ENCODE measurements at places on chromosomes 7 and 10.

GRCh38 chr7:70634071-70634470 is 497.9 kb upstream of the GALNT17 start:
- DNase-seq, result no peak

DNA sequence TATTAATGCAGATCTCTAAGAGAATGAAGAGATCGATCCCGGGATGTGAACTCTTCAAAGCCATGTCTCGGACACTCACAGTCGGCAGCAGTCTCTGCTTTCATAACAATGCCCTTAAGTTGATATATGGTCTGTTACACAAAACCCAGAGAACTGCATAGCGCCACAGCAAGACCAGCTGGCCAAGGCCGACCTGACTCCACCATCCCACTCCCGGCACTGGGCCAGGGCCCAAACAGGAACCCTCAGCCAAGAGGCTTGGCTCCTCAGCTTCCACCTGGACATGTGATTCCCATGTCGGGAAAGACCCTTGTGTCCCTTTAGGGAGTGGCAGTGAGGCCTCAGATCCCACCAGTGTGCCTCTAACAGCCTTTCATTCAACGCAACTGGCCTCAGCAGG is 106.6 kb upstream of the RNF32 start:
- DNase-seq, result no peak

GRCh38 chr7:80044796-80045195 is 89.8 kb upstream of the GNAI1 start:
- no peak for DNase-seq

DNA sequence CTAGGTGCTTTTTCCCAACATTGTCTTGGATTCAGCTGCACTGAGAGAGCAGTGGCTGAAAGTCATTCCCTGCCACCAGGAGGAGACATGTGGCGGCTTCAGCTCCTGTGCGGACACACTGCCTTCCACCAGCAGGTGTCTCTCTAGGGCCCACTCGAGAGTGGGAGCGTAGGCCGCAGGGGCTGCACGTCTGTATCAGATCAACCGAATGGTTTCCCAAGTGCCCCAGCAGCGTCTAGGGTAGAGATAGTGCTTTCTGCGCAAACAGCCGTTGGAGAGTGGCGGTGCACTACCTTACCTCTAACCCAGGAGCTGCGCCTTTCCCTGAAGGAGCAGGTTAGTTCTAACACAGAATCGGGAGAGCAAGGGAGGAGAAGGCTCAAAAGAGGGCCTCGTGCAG is 31.7 kb downstream of the PAPOLB start:
- DNase-seq, result no peak

DNA sequence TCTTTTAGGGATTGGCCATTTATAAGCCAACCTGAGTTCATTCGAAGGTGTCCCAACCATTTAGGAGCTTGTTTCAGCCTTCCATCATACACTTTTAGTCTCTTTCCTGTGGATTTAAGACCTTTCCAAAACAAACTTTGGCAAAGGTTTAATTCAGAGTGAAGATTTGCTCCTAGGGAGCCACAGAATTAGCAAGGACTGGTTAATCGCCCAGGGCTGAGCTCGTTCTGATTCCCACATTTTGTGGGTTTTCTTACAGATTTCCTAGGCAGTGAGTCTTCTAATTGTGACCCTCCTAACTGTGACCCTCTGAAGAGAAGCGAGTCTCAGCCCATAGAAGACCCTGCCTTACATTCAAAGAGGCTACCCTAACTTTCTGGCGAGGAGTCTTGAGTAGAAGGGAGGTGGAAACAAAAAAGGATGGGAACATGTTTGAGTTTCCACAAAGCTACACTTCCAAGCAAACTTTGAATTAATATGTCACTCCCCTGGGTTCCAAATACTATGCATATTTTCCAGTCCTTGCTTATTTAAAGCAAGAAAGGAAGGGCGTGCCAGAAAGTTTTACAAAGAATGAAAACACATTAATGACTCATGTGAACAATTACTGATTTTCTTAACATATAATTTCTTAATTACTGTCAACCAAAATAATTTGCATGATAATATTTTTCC is 118.3 kb downstream of the ARID5B start:
- DNase-seq, result no peak

GRCh38 chr7:106080300-106080987 is 31.7 kb downstream of the SYPL1 start:
- DNase-seq, result no peak

DNA sequence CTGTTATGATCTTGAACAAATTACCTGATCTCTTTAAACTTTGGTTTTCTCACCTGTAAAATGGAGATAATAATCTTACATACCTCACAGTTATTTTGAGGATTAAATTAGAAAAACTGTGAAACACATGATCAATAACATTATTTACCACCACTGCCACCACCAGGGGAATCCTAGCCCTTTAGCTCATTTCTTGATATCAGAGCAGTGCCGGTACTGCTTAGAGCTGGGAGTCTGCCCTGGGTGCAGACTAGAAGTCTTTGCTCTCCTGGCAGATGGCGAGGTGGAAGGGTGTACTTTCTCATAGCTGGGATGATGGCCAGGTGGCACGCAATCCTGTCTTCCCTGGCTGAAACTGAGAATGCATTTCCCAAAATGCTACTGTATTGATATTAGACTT is 12.7 kb upstream of the EFCAB10 start:
- peak; percentile 11 for DNase-seq

DNA sequence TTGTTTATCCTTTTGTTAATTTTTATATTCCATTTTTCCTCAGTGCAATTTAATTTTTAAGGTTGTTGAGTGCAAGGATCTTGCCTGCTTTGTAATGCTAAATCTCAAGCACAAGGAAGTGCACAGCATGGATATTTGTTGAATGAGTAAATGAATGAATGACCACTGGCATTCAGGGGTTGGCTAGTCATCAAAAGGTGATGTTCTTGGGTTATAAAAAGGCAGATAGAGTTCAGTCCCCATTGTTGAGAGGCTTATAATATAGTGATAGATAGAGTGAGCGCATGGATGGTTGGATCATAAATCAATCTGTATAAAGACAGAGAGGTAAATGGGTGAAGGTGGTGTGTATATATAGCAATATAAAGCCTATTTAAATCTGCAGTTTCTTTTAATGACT is 193.2 kb upstream of the KLF6 start:
- no peak for DNase-seq

- peak; percentile 83 for DNase-seq
These were observed 36.6 kb downstream of the MICALL2 start for GRCh38 chr7:1422512-1423263.

- DNase-seq, result no peak
These were observed 408.6 kb upstream of the PFKP start for GRCh38 chr10:2658780-2659179.

- no peak for DNase-seq
These were observed 2.5 kb downstream of the IGFBP3 start for GRCh38 chr7:45918556-45918955.

DNA sequence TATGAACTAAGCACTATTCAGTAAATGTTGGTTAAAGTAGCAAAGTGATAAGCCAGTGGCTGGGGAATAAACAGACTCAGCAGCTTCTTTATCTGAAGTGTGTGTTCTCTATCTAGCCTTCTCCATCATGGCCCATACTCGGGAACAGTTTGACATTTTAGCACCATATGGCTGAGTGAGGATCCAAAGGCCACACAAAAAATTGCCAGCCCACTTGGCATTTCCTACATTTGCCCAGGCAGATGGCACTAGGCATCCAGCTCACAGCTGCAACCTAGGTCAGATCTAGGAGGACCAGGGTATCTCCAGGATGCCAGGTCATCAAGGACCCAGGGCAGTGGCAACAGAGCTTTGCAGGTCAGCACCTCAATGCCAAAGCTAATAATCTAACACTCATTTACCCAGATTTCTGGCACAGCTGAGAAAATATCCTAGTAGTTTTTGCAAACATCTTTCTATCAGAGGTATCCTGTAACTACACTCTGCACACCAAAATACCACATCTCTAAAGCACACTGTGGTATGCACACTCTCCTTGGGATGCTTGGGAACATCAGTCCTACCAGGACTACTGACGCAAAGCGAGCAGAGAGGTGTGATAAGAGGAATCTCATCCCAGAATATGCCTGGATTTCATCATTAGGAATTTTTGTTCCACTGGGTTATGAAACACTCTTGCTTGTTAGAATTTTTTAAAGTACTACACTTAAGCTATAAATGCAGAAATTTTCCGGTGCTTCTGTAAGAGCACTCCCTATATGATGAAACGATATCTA is 61.7 kb downstream of the DOCK4 start:
- no peak for DNase-seq

DNA sequence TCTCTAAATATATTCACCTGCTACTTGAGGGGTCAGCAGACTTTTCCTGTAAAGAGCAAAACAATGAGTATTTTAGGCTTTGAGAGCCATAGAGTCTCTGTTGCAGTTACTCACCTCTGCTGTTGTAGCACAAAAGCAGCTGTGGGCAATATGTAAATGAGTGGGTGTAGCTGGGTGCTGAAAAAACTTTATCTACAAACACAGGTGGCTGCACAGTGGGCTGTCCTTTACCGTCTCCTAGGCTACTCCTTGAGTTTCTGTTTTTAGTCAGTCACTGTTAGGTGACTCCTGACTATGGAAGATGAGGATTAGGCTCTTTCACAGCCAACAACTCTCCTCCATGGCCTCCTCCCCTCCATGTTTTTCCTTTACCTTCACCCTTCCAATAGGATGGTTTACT is 286.1 kb upstream of the C7orf33 start:
- DNase-seq, result no peak

- no peak for DNase-seq
These were observed 45.2 kb upstream of the SPOCK2 start for GRCh38 chr10:72133517-72133916.

- no peak for DNase-seq
These were observed 6.9 kb downstream of the IFIT1B start for GRCh38 chr10:89384474-89385340.

GRCh38 chr10:17819836-17820235 is 10.7 kb downstream of the MRC1 start:
- DNase-seq, result no peak

GRCh38 chr10:10128387-10128786 is 889.3 kb upstream of the CELF2 start:
- no peak for DNase-seq

DNA sequence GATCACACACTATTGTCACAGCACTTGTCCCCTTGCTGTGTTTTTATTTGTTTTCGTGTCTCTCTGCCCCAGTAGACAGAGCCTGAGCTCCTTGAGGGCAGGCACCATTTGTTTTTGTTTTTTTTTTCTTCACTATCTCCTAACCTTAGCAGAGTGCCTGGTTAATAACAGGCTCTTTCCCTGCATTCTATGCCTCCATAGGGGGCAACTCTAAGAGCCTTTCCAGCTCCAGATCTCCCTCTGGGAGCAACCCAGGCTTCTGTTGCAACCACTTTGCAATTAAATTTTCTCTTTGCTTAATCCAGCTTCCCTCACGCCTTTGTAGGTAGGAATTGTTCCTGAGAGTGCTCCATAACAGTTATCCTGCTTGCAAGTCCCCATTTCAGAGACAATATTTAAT is 148.4 kb downstream of the PLXDC2 start:
- DNase-seq, result no peak

- DNase-seq, result no peak
These were observed 25.6 kb upstream of the ZC3HAV1L start for GRCh38 chr7:139061416-139061815.

DNA sequence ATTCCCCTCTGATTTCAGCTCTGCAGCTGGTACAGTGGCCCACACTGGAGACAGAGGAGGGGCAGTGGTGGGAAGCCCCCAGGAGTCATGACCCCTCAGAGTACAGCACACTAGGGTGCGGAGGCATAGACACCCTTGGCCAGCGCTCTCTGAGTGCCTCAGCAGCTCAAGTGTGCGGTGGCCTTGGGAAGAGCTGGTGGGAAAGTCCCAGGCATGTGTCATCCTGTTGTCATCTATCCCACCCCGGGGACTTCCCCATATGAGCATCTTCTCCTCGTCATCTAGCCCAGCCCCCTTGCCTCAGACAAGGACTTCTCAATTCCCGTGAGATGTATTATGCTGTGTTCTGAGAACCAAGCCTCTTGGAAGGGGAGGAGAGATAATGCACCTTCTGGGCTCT is 15.6 kb upstream of the PPIF start:
- DNase-seq, result no peak

- no peak for DNase-seq
These were observed 205.2 kb upstream of the SVIL start for GRCh38 chr10:29839826-29840515.

- no peak for DNase-seq
These were observed 167.3 kb upstream of the KMT2E start for GRCh38 chr7:104846731-104847130.

DNA sequence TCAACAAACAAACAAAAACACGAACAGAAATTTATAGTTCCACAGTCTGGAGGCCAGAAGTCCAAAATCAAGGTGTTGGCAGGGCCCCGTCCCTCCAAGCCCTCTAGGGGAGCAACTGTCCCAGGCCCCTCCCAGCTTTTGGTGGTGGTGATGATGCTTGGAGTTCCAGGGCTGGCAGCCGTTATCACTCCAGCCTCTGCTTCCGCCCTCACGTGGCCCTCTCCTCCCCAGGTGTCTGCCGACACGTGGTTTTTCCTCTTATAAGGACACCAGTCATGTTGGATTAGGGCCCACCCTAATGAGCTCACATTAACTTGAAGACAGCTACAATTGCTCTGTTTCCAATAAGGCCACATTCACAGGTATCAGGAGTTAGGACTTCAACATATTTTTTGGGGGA is 49.7 kb downstream of the MICALL2 start:
- no peak for DNase-seq

GRCh38 chr7:150520145-150520544 is 5.5 kb downstream of the GIMAP7 start:
- DNase-seq, result no peak

GRCh38 chr7:112010109-112010508 is 196.1 kb downstream of the DOCK4 start:
- no peak for DNase-seq

GRCh38 chr7:320297-320696 is 30.3 kb downstream of the FOXL3 start:
- no peak for DNase-seq

DNA sequence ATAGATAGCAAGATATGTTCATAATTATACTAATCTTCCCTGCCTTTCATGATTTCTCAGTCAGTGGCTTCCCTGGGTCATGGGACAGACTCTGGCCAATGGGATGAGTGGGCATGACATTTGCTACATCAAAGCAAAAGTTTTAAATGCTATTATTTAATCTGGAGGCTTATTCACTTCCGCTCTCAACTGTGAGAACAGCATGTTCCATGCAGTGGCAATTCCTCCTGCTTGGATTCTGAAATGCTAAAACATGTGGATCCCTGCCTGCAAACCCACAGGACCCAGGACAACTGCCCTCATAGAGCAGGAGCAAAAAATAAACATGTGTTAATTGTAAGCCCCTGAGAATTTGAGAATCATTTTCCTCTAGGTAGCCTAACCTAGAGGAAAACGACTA is 1412.4 kb upstream of the CELF2 start:
- no peak for DNase-seq

- peak; percentile 2 for DNase-seq
These were observed 206.9 kb downstream of the EBF3 start for GRCh38 chr10:129756912-129757901.
